ENCODE measurements at places on chromosomes 7 and 10.

- no peak overlapping the region for H3K4me3 ChIP-seq
- no peaks in the 10 kb centered on the region for H3K4me1 ChIP-seq
- no peak overlapping the region for H3K27ac ChIP-seq
Measured at GRCh38 chr7:24741679-24742505, 15.4 kb downstream of the GSDME start.

GRCh38 chr7:155764438-155764793 is 47.8 kb downstream of the SHH start:
- H3K27me3 ChIP-seq: no peaks in the 10 kb centered on the region
- H3K4me1 ChIP-seq: peaks cover 54% of the 10 kb centered on the region
- peak overlapping the region; percentile 93 for H3K27ac ChIP-seq
- DNase-seq: no peak
- peak overlapping the region; percentile 88 for H3K4me3 ChIP-seq
- peaks cover 5% of the 10 kb centered on the region for H3K36me3 ChIP-seq

GRCh38 chr10:79186486-79187120 is 117.8 kb downstream of the ZMIZ1 start:
- peaks cover 16% of the 10 kb centered on the region for H3K4me1 ChIP-seq
- no peaks in the 10 kb centered on the region for H3K36me3 ChIP-seq
- DNase-seq: no peak
- H3K27me3 ChIP-seq: no peaks in the 10 kb centered on the region

GRCh38 chr10:127576051-127576450 is 26.9 kb downstream of the NPS start:
- no peak for DNase-seq
- H3K4me3 ChIP-seq: no peak overlapping the region
- no peak overlapping the region for H3K27ac ChIP-seq
- H3K27me3 ChIP-seq: no peaks in the 10 kb centered on the region
- no peaks in the 10 kb centered on the region for H3K36me3 ChIP-seq
- no peaks in the 10 kb centered on the region for H3K4me1 ChIP-seq

DNA sequence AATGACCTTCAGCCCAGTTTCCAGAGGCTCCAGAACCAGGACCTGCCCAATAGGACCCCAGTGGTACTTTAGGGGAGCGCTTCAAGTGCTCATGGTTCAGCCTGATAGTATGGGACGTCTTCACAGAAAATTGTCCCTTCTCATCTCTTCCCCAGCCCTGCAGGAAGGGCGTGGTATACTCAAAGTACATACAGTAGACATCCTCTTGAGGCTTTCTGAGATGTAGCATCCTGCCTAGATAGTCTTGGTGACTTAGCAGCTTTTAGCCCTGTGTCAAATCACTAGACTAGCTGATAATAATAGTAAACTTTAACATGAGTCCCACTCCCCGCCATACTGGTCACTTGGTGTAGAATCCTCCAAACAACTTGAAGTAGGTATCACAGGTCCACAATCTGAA is 193.2 kb downstream of the CYP26A1 start:
- H3K27ac ChIP-seq: no peak overlapping the region
- no peaks in the 10 kb centered on the region for H3K36me3 ChIP-seq
- peaks cover 5% of the 10 kb centered on the region for H3K4me1 ChIP-seq

- H3K4me3 ChIP-seq: no peak overlapping the region
- DNase-seq: no peak
- no peaks in the 10 kb centered on the region for H3K4me1 ChIP-seq
- no peaks in the 10 kb centered on the region for H3K27me3 ChIP-seq
Measured at GRCh38 chr10:37671802-37672201, 185.6 kb downstream of the ZNF248 start.

DNA sequence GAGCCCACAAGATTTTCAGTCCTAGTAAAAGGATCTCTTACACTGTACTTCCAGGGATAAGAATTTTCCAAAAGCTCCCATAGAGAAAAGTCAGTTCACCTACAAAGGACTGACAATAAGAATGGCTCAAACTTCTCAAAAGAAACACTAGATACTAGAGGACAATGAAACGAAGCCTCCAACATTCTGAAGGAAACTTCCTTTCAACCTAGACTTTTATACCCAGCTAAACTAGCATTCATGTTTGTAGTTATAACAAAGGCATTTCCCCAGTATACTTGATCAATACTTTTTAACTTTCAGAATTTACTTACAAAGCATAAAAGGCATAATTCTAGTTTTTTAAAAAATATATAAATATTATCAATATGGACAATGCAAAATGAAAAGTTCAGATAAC is 41.0 kb upstream of the DNAAF5 start:
- H3K4me3 ChIP-seq: no peak overlapping the region
- no peak for DNase-seq
- H3K4me1 ChIP-seq: no peaks in the 10 kb centered on the region
- no peak overlapping the region for H3K27ac ChIP-seq
- H3K27me3 ChIP-seq: no peaks in the 10 kb centered on the region

- H3K4me3 ChIP-seq: no peak overlapping the region
- H3K4me1 ChIP-seq: no peaks in the 10 kb centered on the region
- H3K27me3 ChIP-seq: peaks cover 35% of the 10 kb centered on the region
- no peaks in the 10 kb centered on the region for H3K36me3 ChIP-seq
- H3K27ac ChIP-seq: no peak overlapping the region
Measured at GRCh38 chr10:87740254-87740655, 77.8 kb downstream of the ATAD1 start.

- no peak overlapping the region for H3K4me3 ChIP-seq
- H3K36me3 ChIP-seq: no peaks in the 10 kb centered on the region
- DNase-seq: no peak
Measured at GRCh38 chr7:34281260-34281659, 375.9 kb downstream of the BMPER start.

DNA sequence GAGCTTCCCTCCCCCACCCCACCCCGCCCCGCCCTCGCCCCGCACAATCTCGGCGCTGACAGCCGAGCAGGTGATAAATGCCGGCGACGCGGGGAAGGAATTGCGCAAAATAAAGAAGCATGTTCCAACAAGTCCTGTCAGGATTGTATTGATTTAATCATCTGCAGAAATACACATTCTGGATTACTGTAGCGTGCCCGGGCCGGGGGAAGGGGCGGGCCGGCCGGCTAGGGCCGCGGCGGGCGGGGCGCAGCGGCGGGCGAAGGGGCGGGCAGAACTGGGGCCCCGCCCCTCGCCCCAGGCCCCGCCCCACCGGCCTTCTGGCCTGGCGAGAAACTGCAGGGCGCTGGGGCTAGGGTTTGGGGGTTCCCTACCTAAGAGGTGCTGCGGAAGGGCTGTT is 88.9 kb upstream of the PAX2 start:
- H3K36me3 ChIP-seq: peaks cover 29% of the 10 kb centered on the region
- no peak overlapping the region for H3K4me3 ChIP-seq
- DNase-seq: no peak
- H3K27ac ChIP-seq: no peak overlapping the region

DNA sequence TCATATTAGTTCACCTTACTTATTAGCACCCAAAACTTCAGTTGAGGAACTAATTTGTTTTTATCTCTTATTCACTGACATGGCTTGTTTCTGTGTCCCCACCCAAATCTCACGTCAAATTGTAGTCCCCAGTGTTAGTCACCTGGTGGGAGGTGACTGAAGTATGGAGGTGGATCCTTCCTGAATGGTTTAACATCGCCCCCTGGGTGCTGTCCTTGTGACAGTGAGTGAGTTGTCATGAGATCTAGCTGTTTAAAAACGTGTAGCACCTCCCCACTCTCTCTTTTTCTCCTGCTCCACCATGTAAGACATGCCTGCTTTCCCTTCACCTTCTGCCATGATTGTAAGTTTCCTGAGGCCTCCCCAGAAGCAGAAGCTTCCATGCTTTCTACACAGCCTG is 75.0 kb upstream of the HECTD2 start:
- no peak for DNase-seq
- H3K36me3 ChIP-seq: no peaks in the 10 kb centered on the region
- peaks cover 17% of the 10 kb centered on the region for H3K27me3 ChIP-seq
- H3K4me1 ChIP-seq: no peaks in the 10 kb centered on the region
- no peak overlapping the region for H3K27ac ChIP-seq
- no peak overlapping the region for H3K4me3 ChIP-seq

DNA sequence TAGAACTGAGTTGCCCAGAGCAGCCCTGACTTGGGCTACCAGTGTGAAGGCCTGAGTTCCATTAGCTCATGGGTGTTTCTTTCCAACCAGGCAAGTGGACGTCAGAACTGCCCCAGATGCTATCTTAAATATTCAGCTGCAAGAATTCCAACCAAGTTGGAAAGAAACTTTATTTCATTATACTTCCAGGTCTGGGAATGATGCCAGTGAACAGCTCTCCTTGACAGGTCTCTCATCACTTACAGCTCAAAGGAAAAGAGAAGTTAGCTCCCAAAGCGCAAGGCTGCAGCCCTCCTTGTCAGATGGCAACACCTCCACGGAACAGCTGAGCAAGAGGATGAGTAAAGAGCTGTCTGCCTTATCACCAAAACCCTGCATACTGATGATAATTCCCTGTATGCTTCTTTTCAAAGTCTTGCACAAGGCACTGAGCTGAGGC is 255.5 kb upstream of the AOAH start:
- peaks cover 13% of the 10 kb centered on the region for H3K4me1 ChIP-seq
- DNase-seq: no peak
- no peaks in the 10 kb centered on the region for H3K36me3 ChIP-seq
- no peaks in the 10 kb centered on the region for H3K27me3 ChIP-seq
- H3K4me3 ChIP-seq: no peak overlapping the region

GRCh38 chr7:71851776-71852498 is 560.2 kb downstream of the CALN1 start:
- H3K27ac ChIP-seq: no peak overlapping the region
- H3K4me3 ChIP-seq: no peak overlapping the region
- no peak for DNase-seq

DNA sequence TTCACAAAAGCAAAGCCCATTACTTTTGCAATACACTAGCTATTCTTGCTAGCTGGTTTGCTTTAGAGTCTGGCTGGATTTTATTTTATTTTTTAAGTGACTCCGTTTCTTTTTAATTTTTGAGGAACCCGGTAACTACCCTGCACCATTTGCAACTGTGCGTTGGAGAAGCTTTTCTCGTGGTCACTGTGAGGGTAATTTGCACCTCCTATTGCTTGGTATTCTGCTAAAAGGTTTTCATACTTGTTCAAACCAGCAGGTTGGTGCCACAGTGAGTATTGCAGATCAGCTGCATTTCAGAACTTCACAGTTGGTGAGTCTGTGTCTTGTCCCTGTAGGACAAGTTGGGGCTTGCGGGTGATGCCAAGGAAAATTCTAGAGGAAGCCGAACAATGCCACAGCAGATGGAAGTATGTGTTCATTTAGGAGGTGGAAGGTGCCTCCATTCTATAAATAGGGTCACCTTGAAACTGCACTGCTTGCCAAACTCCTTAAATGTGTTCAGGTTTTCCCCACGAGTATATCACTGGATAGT is 3.9 kb upstream of the NMT2 start:
- H3K4me3 ChIP-seq: no peak overlapping the region
- no peak for DNase-seq
- H3K27me3 ChIP-seq: no peaks in the 10 kb centered on the region
- H3K27ac ChIP-seq: peak overlapping the region; percentile 88

- H3K4me1 ChIP-seq: no peaks in the 10 kb centered on the region
- DNase-seq: no peak
Measured at GRCh38 chr7:119465798-119466305, 807.1 kb upstream of the KCND2 start.

DNA sequence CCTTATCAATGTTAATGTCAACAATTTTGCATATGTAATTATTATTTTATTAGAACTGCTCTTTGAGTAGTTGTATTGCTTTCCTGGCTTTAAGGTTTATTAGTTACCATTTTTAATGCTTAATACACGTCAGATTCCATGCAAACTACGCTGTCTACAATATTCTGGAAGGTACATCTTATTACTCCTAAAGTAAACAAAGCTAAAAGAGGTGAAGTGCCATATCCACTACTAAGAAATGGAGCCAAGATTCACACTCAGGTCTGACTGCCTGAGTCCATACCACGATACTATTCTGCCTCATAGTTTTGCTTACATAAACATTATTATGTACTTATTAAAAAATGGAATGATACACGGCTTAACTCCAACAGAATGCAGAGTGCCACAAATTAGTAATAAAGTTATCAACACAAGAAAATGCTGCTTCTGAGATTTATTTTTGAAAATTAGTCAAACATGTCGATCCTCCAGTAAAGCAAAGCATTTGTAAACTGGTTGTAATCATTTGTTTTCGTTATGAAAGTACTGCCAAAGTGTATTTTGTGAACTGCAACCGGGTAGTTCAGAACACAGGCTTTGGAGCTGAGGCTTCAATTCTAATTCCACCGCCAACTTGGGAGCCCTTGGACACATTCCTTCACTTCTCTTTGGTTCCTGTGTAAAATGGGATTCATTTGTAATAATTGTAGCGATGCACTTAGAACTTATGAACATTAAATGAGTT is 1.1 kb upstream of the DMTF1 start:
- no peaks in the 10 kb centered on the region for H3K27me3 ChIP-seq
- H3K4me3 ChIP-seq: peak overlapping the region; percentile 99
- peaks cover 6% of the 10 kb centered on the region for H3K36me3 ChIP-seq
- peaks cover 28% of the 10 kb centered on the region for H3K4me1 ChIP-seq
- H3K27ac ChIP-seq: peak overlapping the region; percentile 99

- no peaks in the 10 kb centered on the region for H3K27me3 ChIP-seq
- no peak for DNase-seq
- H3K4me3 ChIP-seq: no peak overlapping the region
- peaks cover 4% of the 10 kb centered on the region for H3K4me1 ChIP-seq
Measured at GRCh38 chr7:104152468-104152867, 55.3 kb downstream of the ORC5 start.

DNA sequence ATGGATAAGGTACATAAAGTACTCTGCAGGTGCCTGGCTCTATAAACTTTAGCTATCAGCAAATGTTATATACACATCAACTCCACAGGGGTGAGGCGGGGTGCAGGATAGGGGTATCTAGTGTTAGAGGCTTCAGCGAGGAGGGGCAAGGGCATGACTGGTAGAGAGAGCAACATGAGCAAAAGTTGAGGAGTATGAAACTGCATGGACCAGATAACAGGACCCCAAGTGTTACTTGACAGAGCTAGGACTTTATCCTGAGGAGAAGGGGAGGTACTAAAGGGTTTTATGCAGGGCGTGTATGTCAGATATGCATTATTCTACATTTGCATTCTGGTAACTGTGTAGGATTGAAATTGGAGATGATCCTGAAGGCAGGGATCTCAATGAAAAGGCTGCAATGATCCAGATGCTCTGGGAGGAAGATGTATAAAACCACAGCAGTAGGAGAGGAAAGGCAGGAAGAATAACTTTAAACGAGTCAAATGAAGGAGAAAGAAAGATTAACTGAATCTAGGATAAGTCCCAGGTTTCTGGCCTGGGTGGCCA is 109.8 kb upstream of the FAM133B start:
- H3K4me3 ChIP-seq: no peak overlapping the region
- H3K4me1 ChIP-seq: peaks cover 24% of the 10 kb centered on the region
- no peaks in the 10 kb centered on the region for H3K27me3 ChIP-seq
- peak overlapping the region; percentile 80 for H3K27ac ChIP-seq

GRCh38 chr7:131753620-131754222 is 197.3 kb upstream of the PODXL start:
- peaks cover 24% of the 10 kb centered on the region for H3K27me3 ChIP-seq
- H3K4me1 ChIP-seq: peaks cover 3% of the 10 kb centered on the region
- H3K27ac ChIP-seq: no peak overlapping the region

GRCh38 chr10:112262546-112262945 is 20.7 kb upstream of the TECTB start:
- peaks cover 19% of the 10 kb centered on the region for H3K27me3 ChIP-seq
- no peaks in the 10 kb centered on the region for H3K4me1 ChIP-seq
- no peaks in the 10 kb centered on the region for H3K36me3 ChIP-seq
- H3K27ac ChIP-seq: no peak overlapping the region

Data from T-helper 17 cell (primary cell).